ENCODE measurements at places on chromosomes 7 and 10.

- DNase-seq = no peak
Measured at GRCh38 chr7:1158203-1159126, 1.5 kb downstream of the ZFAND2A start.

DNA sequence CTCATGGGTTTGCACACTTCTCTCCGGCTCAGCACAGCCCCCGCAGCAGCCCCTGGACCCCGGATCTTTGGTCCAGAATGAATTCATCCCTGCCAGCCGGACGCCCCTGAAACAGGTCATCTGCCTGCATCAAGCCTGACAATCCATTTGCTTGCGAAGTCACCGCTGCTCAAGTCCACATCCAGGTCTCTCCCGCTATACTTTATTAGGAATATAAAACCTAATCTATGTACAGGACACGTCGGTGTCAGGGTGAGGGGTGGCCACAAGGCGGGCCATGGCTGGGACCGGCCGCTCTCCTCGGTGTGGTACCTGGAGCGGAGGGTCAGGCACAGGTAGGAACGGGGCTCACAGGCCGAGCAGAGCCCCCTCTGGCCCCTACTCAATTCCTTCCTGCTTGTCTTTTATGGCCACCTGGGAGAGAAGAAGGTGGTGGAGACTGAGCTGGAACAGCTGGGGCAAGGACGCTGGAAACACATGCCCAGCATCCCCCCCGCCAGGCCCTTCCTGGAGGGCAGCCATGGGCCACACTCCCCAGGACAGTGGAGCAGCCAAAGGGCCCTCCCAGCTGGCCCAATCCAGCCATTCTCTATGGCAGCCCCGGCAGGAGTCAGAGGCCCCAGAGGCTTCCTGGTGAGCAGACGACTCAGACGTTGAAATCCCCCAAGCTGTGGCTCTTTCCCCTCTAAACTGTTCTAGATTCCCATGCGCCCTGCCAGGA, 5.3 kb downstream of the POLR2J start:
- DNase-seq = no peak

DNA sequence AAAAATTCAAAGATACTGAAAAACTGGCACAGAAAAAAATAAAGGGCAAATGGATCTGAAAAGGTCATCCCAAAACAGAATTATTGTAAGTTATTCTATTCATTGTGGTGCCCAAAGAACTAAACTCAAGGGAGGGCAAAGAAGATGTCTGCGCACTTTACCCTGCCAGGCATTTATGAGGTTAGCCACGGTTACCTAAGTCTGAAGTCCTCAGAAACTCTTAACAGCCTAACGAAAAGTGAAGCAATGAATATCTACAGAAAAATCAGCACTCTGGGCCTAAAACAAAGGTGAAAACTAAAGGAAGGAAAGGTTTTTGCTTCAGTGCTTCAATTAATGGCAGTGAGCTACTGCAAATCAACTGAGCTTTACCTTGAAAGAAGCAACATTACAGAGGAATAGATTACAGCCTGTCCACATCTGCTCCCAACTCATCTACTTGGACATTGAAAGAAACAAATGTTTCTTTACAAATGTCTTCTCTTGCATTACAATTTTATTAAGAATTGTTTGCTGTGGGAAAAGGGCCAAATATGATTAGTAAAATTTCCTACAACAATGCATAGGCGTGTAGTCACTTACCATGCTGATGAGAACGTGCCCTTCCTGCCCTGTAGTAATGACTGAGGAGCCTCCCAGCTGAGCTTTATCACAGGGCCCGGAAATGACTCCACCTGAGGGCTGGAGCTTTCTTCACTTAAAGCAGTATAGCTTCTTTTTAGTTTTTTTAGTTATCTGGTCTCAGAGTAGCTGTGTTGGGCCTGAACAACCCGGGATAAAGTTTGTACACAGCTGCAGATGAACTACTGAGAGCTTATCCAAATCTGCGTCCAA, at the start of gene TUBAL3:
TUBAL3 (minus strand) TSS at position 621 of the 834 bp plus-strand sequence; CDS start at position 585, 36 bp downstream.
- DNase-seq = no peak

- no peak for DNase-seq
Measured at GRCh38 chr7:107783648-107784047, 19.4 kb downstream of the SLC26A3 start.

GRCh38 chr10:123781956-123782500, 109.6 kb downstream of the CPXM2 start:
- DNase-seq = no peak

- DNase-seq = no peak
Measured at GRCh38 chr10:89252225-89252585, 630 bp upstream of the LIPA start.

- no peak for DNase-seq
Measured at GRCh38 chr10:87668324-87669074, 8.8 kb downstream of the PAPSS2 start.

DNA sequence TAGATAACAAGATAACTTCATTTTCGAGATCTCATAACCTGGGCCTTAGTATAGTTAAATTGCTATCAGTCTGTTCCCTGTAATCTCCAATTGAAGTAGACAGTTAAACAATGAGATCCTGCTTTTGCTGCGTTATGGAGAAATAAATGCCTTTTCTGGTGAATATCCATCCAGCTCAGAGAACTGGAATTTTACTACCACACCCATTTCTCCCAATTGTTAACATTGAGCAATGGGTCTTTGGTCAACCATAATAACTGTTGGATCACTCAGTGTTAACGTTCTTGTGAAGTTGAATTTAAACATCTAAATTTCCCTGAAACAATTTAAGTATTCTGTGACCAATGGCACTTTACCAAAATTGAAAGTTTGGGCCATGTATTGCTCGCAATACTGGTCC, 3.0 kb downstream of the CALU start:
- no peak for DNase-seq

GRCh38 chr10:472241-472910, 217.1 kb downstream of the DIP2C start:
- DNase-seq = no peak

GRCh38 chr10:26502986-26503385, 64.8 kb downstream of the APBB1IP start:
- no peak for DNase-seq

DNA sequence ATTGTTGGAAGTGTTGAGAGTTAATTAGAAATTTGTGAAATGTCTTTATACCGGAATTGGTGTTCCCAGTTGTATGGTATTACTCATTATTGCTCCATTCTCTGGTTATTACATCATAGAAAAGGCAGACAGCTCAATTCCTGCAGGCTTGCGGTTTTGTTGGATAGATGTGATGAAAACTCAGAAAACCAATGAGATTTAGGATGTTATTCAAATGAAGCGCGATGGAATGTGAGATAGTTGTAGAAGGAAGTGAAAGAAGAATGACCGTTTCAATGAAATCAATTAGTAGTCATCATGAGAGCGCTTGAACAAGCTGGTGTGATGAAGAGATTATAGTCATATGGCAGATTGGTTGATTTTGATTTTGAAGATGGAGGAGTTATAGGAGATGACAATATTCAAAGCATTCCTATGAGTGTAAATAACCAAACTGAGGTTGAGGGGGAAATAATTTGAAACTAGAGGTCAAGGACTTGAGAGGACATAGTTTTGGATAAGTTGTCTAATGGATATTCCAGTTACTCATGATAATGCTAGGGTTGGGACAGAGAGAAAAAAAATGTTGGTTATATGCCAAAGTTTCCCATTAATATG, 991.5 kb downstream of the NRG3 start:
- no peak for DNase-seq

- no peak for DNase-seq
Measured at GRCh38 chr7:90945104-90945787, 319.0 kb upstream of the FZD1 start.

DNA sequence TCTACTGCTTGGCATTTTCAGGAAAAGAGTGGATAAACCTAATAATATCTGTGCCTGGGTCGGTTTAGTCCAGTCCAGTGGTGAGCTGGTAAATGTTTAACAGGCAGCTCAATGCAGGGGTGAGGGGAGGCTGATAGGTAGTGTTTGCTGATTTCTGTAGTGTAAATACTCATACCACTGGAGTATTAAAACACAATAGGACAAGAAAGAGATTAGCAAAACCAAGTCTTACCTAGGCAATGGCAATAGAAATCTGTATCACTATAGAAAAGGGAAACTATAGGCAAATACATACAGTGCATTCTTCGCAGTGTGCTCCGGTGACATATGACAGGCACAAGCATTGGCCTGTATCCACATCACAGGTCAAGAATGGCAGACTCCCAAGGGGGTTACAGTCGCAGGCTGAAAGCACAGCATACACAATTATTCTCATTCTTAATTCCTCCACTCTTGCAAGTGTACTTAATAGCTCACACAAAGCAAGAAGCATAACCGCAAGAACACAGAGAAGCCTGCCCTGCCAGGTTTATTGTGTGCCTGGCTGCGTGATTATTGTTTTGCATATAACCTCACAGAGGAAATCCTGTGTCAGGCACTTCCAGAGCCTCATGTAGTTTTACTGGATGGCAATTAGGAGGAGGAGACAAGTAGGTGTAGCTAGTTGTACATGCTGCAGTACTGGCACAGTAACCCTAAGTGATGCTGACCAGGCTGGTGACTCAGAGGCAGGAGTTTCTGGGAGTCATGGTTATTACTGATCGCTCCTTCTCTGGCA, 35.0 kb downstream of the LAMB4 start:
- no peak for DNase-seq

Data from putamen (tissue), 1 donor.